Activated gamma-delta T cell treated with Interleukin-2 at 50 U/mL for 16 hours (primary cell): ENCODE measurements at places on chromosomes 13 and 19.

DNA sequence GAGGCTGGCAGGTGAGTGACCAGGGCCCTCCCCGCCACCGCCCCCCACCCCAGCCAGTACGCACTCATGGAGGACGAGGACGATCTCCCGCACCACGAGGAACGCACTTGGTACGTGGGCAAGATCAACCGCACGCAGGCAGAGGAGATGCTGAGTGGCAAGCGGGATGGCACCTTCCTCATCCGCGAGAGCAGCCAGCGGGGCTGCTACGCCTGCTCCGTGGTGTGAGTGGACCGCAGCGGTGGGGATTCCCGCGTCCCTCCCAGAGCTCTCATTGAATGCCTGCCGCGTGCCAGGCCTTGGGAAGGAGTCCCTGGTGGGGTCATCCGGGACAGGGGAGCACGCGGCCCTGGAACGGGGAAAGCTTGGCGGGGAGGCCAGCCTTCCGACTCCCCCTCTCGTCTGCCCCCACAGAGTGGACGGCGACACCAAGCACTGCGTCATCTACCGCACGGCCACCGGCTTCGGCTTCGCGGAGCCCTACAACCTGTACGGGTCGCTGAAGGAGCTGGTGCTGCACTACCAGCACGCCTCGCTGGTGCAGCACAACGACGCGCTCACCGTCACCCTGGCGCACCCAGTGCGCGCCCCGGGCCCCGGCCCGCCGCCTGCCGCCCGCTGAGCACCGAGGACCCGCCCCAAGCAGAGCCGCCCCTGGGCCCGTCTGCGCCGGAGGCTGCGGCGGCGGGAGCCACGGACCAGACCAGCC lies 4.8 kb upstream of the IFI30 start:
- no peak for DNase-seq

- no peak for DNase-seq
Measured at GRCh38 chr13:64849196-64849595, 2380.9 kb downstream of the PCDH9 start.

DNA sequence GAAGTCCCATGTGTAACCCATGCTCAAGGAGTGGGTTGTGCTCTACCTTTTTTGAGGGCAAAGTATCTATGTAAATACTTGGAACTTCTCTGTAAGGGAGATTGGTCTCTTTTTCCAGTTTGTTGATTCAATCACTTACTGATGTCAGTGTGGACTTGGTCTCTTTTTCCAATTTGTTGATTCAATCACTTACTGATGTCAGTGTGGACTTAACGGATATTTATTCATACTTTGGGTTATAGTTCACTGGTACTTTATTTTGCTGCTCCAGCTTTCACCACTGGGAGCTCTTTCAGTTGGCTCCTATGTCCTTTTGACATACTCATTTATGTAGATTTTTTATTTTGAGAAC lies 36.4 kb downstream of the COG3 start:
- no peak for DNase-seq

DNA sequence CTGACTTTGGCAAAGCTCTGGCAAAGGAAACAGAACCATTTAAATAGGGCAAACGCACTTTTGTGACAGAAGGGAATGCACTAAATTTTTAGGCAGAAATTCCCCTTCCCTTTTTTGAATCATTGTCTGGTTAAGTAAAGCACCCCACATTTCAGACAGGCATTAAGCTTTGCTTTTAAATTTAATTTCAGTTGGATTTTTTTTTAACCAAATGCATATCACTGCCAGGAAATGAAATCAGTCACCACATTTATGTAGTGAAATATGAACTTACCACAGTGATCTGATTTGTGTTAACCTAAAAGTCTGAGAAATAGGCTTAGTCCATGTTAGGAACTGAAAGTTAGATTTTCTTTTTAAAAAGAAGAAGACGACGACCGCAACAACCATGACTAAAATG lies 10.8 kb downstream of the GPR183 start:
- DNase-seq: no peak

GRCh38 chr19:7612282-7613274 lies 16.8 kb downstream of the XAB2 start:
- no peak for DNase-seq

DNA sequence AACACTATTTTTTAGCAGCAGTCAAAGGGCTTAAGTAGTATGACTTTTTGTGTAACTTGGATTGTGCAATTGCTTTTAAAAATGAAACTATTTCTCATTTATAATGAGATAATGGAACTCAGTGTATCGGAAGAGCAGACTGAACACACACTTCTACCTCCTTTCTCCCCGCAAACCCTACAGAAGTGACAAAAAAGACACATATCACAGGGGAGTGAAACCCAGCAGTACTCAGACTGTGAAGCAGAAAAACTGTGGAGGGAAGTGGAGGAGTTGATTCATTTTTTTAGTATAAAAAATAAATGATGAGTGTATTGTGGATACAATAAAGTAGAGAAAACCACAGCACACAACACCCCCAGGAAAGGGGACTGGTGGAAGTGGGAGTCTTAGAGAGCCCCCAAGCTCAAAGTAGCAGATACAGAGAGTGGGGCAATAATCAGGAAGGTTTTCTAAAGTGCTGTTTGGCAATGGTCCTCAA lies 9.7 kb downstream of the LPAR6 start:
- DNase-seq: no peak

GRCh38 chr13:44410328-44410859 lies 36.8 kb downstream of the SERP2 start:
- DNase-seq: no peak

GRCh38 chr13:24890256-24890655 lies 126.3 kb downstream of the RNF17 start:
- no peak for DNase-seq

GRCh38 chr13:98575904-98576199 lies 1.1 kb downstream of the STK24 start:
- DNase-seq: no peak

GRCh38 chr13:111893607-111894443 lies 173.1 kb upstream of the SOX1 start:
- DNase-seq: no peak

- DNase-seq: no peak
Measured at GRCh38 chr19:33677745-33678426, 56.1 kb downstream of the CHST8 start.

DNA sequence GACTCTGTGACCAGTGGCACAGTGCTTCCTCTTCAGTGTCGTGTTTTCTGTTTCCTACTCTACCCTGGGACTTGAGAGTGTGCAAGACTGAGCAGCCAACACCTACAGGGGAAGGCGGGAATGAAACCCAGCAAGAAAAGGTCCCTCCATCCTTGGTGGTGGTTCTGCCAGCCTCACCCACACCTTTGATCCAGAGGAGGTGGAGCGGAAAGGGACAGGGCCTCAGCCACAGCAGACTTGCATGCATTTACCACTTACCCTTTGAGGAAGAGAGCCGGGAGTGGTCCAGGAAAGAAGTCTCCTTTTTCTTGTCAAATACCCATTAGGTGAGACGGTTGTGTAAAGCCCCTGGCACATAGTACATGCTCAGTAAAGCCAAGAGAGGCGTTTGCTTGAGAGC lies 164.8 kb upstream of the ZNF536 start:
- DNase-seq: no peak

DNA sequence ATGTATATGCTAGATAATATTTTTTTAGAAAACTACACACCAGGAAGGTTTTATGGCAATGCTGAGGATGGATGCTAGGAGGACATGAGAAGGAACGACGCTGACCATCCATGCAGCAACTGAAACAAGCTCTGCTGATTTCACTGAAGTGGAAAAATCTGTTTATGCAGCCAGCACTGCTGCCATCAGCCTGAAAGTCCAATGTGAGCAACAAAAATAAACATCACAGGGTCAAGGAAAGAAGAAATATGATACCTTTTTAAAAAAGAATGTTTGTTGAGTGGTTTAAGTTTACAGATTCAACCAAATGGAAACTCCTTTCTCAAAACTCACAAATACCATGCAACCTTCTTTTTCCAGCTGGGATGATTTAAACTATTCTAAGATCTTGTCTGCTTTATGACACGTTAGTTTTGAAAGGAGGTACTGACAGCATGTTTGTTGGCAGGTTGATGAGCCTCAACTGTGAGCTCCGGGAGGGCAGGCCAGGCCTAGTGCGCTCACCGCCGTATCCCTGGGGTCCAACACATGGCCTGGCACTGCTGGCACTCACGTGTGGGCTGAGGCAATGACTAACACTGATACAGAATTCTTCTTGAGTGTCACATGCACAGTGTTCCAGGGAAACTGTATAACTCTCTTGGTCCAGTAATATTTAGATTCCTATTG lies 46.8 kb downstream of the LATS2 start:
- no peak for DNase-seq
